ENCODE measurements at places on chromosomes 13 and 19. TPM values are rescaled to one million over a fixed set of nuclear protein-coding genes. Genes with fewer than 3 reads are reported as not detected.

The ZNF558 gene
- 31.5 TPM for total RNA-seq

The PSG3 gene
- not detected for total RNA-seq

- DNase-seq = no peak
Observed at GRCh38 chr19:10557603-10558197, 8.1 kb downstream of the KRI1 start.

GRCh38 chr13:24631922-24632321 is 48.3 kb upstream of the ATP12A start:
- no peak for DNase-seq

DNA sequence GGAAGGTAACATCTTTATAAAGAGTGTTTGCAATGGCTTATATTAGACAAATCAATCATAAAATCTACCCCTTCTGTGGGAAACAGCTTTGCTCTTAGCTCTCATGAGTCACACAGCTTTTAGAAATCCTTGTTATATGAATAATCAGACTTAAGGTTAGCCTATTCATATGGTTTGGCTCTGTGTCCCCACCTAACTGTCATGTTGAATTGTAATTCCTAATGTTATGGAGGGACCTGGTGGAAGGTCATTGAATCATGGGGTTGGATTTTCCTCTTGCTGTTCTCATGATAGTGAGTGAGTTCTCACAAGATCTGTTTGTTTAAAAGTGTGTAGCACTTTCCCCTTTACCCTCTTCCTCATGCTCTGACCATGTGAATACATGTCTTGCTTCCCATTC is 704.2 kb upstream of the KLHL1 start:
- DNase-seq = no peak

The WDR87 gene
- total RNA-seq = not detected

GRCh38 chr13:51811920-51812451 is 8.0 kb upstream of the DHRS12 start:
- no peak for DNase-seq

The PDE4C gene
- total RNA-seq = 5.7 TPM

DNA sequence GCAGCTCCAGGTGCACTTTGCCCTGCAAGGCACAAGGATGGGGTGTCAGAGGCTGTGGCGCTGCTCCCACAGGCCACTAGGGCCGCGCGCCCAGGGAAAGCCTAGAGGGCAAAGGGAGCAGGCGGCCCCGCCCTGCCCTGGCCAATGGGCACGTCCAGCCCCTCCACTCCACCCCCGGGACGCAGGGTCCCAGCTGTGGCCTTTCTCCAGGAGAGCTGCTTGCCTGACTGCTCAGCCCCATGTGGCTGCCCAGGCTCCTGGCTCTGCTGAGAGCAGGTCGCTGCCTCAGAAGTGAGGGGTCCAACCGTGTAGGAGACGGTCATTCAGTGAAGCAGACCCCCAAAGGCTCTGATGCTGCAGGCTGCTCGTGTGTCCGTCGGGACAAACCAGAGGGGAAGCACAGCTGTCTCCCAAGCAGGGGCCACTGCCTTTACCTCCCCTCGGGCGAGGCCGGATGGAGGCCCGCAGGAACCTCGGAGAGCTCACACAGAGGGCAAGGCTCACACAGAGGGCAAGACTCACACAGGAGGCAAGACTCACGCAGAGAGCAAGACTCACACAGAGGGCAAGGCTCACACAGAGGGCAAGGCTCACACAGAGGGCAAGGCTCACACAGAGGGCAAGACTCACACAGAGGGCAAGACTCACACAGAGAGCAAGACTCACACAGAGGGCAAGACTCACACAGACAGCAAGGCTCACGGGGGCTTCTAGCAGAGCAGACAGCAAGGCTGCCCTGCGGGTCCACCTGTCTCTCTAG is 56.2 kb upstream of the C13orf46 start:
- DNase-seq = no peak
